Suprapubic skin (tissue), 4 donors: ENCODE measurements at places on chromosomes 11 and 22.

GRCh38 chr11:78078218-78079167 lies 1.2 kb downstream of the NDUFC2 start:
- DNase-seq: no peak

DNA sequence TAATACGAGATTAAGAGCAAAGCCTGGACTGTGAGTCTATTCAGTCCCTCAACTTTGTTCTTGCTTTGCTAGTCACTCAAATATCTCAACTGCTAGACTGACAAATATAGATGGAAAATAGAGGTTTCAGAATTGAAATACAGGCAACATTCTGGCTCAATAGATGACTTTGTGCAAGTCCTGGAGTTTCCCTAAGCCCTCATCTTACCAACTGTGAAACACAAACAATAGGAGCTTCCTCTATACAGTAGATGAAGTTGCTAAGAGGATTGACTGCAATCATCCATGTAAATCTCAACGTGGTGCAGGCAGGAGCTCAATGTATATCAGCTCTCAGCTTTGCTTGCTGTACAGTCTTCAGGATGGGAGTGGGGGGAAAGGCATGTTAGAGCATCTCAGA lies 6.2 kb upstream of the MPEG1 start:
- no peak for DNase-seq

DNA sequence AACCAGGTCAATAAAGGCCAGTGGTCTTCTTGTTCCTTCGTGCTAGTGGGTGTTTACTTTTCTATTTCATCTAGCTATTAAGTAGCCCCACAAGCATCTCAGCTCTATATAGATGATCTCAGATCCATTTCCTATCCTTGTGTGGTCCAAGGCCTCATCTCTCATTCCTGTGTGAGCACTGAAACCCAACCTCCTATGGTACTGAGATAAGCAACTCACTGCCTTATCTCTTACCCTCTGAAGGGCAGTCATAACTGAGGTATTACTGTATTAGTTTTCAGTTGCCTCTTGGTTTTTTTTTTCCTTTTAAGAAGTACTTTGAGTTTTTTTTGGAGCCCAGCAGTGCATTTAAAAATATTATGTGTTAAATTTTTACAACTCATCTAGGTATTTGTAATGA lies 28.3 kb downstream of the ACER3 start:
- DNase-seq: no peak

DNA sequence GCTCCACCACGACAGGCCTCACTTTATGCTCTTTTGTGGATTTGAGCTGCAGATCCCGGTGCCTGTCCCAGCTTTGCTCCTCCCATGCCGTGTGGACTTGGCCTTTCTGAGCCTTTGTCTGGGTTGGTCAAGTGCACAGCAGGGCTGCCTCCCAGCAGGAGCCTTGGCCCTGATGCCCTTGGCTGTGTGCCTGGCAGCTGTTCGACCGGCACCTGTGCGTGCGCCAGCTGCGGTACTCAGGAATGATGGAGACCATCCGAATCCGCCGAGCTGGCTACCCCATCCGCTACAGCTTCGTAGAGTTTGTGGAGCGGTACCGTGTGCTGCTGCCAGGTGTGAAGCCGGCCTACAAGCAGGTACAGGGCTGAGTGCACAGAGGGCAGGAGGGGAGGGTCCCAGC lies 46.5 kb downstream of the MYO7A start:
- DNase-seq: no peak

GRCh38 chr11:13905137-13905781 lies 57.3 kb upstream of the SPON1 start:
- DNase-seq: no peak

GRCh38 chr11:60706931-60707330 lies 7.5 kb downstream of the MS4A8 start:
- DNase-seq: no peak

DNA sequence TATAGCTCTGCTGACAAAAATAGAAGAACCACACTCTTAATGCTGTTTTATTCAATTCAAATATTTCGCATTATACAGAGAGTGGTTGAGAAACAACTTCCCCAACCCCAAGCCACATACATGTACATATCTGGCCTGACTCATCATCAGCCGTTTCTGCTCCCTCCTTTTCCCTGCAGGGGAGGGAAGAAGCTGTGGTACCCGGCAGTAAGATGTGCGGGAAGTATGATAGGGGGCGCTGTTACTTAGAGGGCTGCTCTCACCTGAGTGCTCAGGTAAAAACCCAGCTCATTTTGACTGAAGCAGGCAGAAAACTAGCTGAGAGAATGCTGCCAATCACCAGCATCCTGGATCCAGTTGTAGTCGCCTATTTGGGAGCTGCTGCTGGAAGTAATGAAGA lies 85.5 kb downstream of the NELL1 start:
- DNase-seq: no peak

- no peak for DNase-seq
These were observed 1.4 kb downstream of the SH3BP1 start for GRCh38 chr22:37640591-37641560.

DNA sequence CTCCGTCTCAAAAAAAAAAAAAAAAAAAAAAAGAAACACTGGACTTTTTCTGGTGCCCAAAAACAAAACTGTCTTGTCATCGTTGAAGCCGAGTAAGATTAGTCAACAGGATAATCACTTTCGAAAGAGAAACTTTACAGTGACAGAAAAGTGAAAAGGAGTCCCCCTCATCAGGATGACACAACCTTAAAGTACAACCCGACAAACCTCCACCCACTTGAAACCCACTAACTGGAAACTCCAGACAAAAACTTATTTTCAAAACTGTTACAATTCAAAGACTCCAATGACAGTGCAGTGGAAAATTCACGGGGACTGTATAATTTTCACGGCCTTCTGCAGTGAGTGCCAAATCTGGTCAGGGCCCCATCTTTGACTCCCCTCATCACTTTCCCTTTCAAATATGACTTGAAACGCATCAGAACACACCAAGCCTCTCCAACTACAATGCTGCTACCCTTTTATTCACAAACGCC lies 1.3 kb downstream of the DENND5A start:
- DNase-seq: no peak
